ENCODE measurements at places on chromosomes 13 and 19.

DNA sequence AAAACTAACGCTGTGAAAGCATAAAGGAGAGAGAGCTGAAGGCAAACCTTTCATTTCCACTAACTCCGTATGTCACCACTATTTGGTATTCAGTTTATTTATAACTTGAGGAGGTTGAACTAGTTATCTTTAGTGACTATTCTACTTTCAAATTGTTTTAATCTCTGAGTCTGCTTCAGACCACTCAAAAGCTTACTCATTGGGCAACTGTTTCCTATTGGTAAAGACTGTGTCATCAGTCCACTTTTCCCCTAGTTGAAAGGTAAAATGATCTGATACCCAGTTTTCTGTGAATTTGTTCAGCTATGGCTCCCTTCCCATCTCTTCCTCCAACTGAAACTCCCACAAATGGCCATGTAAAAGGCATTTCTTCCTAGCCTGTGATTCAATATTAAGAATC, 39.1 kb downstream of the TEX26 start:
- no peak for DNase-seq

GRCh38 chr19:12665281-12665573, 1.3 kb downstream of the MAN2B1 start:
- peak; percentile 59 for DNase-seq

DNA sequence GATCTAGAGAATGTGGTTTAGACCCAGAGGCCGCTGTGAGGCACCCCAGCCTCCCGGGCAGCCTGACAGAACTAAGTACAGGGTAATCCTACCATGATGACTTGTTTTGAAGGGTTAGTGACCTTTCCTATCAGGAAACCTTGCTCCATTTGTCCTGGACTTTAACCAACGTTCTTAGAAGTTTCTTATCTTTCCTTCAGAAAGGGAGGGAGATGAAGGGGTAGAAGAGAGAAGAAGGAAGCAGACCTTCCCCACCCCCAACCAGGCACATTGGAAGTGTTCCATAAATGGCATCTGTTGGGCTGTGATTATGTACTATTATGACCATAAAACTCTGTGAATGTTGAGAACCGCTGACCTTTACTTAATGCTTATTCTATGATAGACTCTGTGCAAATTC, 184.2 kb downstream of the OXGR1 start:
- no peak for DNase-seq

DNA sequence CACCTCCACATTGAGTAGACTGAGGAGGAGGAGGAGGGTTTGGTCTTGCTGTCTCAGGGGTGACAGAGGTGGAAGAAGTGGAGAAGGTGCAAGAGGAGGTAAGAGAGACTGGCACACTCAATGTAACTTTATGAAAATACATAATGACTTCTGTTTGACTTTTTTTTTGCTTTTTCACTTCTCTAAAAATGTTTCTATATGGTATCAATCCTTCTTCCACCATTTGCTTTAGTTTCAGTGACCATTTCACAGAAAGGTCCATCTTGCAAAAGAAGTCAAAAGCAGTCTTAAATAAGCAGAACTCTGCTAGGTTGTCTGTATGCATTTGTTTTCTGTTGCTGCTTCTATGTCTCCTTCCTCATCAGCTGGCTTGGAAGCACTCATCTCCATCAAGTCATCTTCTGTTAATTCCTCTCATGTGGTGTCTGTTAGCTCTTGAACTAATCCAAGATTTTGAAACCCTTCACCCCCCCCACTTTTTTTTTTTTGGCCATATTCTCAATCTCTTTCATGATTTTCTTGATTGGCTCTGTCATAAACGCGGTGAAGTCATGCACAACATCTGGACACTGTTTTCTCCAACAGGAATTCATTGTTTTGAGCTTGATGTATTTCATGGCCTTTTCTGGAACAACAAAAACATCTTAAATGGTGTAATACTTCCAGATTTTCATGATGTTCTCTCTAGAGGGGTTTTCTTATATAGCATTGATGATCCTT, 80.8 kb downstream of the KL start:
- DNase-seq = no peak

GRCh38 chr19:29507081-29507860, 18.5 kb upstream of the VSTM2B start:
- DNase-seq = no peak

DNA sequence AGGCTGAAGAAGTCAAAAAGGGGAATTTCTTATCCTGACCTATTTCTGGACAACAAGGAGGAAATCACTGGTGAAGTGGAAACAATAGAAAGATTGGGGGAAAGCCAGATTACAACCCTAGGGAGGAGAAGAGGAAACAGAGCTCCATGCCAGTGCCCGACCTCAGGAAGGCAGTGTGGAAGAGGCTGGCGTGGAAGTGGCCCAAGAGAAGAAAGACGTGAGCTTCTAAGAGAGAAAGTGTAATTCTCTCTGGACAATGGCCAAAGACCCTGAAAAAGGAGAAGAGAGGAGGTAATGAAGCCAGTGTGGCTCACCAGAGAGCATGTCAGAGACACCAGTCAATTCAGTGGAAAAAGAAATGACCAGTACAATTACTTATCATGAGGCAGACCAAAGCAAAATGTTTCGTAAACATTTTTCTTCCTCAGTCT, 52.6 kb upstream of the URAD start:
- DNase-seq = no peak

DNA sequence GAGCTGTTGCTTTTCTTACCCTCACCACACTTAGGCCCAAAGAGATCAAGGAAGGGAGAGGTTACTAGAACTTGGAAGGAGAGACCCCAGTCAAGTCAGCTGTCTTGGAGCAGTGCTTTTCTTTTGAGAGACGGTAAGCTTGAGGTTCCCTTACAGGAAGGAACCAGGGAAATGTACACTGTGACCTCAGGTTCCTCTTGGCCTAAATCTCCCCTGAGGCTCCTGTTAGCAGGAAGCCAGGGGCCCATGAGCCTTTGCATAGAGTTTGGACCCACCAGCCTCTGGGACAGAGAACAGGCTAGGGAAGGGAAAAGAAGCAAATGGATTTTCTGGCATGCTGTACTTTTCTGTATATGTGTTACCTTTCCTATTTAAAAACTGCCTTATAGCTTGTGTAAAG, 5.9 kb upstream of the GPR18 start:
- DNase-seq = no peak

GRCh38 chr19:1923319-1923718, 17.7 kb upstream of the CSNK1G2 start:
- DNase-seq = no peak

GRCh38 chr13:31556376-31556775, 182.9 kb upstream of the RXFP2 start:
- DNase-seq = no peak

DNA sequence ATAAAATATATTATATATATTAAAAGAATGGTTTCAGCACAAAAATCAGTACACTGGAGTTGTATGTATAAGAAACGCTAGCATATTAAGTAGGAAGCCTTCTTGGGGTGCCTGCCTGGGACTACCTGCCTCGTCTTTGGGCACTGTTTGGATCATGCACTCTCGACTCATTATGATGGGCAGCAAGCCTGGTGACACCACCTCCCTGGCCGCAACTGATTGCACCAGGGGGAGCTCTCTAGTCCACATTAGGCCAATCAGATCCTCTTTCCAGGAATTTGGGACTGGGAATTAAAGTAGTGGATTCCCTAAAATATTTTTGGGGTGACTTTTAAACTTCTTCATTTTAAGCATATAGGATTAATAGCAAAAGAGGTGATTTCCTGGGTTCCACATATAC, 56.0 kb upstream of the RGCC start:
- no peak for DNase-seq

- DNase-seq = no peak
These were observed 40.0 kb downstream of the C13orf46 start for GRCh38 chr13:113933901-113934300.

GRCh38 chr19:18660939-18661670, 22.4 kb upstream of the CRTC1 start:
- no peak for DNase-seq

DNA sequence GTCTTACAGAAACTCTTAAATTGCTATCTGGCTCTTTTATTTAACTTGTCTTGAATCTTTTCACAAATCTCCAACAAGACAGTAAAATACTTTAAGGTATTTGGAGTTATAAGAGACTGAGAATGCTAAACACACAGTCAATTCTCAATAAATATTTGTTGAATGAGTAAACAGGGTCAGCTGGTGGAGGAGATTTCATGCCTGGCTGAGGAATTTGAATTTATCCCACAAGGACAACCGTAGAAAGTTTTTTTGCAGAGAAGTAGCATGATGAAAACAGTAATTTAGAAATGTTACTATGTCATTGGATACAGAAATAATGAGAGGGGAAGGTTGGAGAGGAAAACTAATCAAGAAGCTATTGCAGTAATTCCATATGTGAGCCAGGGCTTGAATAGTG, 1223.7 kb downstream of the PCDH17 start:
- no peak for DNase-seq

GRCh38 chr19:30109565-30109964, 167.5 kb downstream of the URI1 start:
- no peak for DNase-seq

DNA sequence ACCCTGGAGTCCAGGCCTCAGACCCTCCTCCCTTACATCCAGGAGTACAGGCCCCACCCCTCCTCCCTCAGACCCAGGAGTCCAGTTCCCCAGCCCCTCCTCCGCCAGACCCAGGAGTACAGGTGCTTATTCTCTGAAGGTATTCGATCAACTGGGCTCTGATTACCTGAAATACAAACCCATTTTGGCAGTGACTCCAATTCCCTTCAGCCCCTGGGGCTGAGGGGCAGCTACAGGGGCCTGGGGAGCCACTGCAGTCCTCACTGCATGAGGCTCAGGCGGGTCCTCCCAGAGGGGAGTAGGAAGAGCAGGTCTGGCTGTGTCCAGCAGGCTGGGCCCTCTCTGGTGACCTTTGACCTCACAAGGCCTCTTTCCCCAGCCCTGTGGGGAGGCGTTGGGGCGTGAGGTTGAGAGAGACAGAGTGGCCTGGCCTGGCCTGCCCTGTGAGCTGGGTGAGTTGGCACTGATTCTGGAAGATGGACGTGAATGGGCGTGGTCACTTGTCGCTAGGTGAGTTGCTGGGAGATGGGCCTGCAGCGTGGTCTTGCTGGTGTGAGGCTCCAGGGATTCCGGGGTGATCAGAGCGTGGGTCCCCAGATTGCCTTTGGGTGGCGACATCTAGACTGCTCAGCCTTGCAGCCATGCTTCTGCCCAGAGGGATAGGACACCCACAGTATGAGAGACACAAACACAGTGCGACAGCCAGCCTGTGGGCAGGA, 3.1 kb downstream of the BCAT2 start:
- DNase-seq = no peak

- DNase-seq = no peak
These were observed 82.4 kb upstream of the IRS2 start for GRCh38 chr13:109868578-109869311.

DNA sequence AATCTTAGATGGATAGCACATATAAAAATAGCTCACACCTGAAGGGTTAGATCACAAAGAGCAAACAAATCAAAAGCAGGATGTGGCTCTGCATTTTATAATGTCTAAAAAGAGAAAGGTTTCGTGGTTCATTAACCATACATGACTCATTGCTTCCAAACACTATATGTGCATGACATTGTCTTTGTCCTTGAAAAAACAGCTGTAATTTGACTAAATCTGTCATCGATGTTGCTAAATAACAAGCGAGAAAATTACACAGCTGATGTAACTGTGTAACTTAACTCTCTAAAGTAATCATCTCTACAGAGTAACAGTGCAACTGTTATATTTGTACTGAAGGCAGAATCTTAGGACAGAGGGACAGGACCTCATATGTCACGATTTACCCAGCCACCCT, 383.1 kb upstream of the GPC6 start:
- DNase-seq = no peak

GRCh38 chr13:106683179-106683578, 115.2 kb upstream of the ARGLU1 start:
- no peak for DNase-seq

DNA sequence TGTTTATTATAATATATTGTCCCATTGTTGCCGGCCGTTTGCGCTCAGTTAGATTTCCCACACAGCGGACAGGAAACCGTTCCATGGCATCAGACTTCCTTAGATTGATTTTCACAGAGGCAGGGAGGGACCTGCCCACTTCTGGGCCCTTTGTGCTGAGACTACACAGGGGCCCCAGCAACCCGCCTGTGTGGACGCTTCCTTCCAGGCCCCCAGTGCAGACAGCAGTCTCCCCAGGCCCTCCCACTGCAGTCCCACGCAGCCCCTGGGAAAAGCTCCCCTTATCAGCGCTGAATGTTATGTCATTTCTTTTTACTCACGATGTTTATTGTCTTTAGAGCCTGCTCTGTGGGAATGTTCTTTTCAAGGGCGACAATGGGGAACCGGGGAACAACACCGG, 351.7 kb upstream of the ARGLU1 start:
- DNase-seq = no peak

GRCh38 chr19:4172861-4173473, 9.4 kb downstream of the SIRT6 start:
- peak; percentile 57 for DNase-seq

GRCh38 chr13:97798836-97799235, 154.6 kb upstream of the IPO5 start:
- no peak for DNase-seq

- DNase-seq = no peak
These were observed 313.8 kb upstream of the SPRY2 start for GRCh38 chr13:80654638-80655249.

GRCh38 chr13:113819731-113820715, 43.9 kb downstream of the GAS6 start:
- no peak for DNase-seq

All from CD4-positive, alpha-beta T cell treated with Interleukin-15 for 4 hours (primary cell).